ENCODE measurements at places on chromosomes 5 and 9. TPM values are rescaled to one million over a fixed set of nuclear protein-coding genes. Genes with fewer than 3 reads are reported as not detected.

C5orf58 gene
- polyA plus RNA-seq = not detected

DNA sequence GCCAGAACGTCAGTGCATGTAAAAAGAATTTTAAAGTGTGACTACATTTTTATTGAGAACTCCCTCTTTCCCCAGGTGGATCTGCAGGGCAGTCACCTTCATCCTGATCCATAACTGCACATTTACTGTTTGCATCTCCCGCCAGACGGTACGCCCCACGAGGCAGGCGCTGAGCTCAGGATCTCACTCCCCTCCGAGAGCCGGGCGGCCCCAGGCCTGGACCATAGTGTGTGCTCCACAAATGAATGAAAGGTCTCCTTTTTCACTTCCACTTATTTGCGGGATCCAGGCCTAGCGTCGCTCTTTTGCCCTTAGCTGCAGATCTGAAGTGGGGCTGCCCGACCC is 378 bp downstream of the DROSHA start:
- no peak for DNase-seq

DNA sequence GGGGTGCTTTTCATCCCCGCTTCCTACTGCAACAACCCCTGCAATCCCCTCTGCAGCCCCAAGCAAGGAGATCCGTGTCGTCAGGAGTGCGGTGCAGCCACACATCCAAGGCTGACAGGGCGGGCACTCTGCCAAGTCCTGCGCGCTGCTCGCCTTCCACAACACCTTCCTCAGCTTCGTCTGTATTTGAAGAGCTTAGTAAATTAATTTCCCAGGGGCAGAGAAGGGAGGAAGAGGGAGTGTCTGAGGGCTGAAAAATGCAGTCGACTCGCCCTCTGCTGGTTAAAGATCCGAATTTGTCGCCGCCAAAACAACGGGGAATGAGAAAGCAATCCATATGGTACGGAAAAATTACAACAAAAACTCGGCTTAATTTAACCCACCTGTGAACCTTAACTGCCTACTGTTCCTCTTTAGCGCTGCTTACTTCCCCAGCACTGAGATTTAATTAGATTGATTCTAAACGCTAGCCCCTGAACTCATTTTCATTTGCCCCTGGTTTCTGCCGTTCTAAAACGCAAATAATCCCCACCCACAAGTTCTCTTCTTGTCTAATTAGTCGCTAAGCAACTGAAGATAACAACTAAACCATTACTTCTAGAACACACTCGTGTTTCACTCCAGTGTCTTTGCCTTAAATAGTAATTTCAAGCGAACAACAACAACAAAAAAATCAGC is 10.9 kb upstream of the PCDHB1 start:
- no peak for DNase-seq

DNA sequence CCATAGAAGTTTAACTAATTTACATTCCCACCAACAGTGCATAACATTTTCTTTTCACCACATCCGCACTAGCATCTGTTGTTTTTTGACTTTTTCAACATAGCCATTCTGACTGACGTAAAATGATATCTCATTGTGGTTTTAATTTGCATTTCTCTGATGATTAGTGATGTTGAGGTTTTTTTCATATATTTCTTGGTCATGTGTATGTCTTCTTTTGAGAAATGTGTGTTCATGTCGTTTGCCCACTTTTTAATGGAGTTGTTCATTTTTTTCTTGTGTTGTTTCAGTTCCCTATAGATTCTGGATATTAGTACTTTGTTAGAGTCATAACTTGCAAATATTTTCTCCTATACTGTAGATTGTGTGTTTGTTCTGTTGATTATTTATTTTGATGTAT is 163.4 kb downstream of the FER start:
- DNase-seq = no peak

DNA sequence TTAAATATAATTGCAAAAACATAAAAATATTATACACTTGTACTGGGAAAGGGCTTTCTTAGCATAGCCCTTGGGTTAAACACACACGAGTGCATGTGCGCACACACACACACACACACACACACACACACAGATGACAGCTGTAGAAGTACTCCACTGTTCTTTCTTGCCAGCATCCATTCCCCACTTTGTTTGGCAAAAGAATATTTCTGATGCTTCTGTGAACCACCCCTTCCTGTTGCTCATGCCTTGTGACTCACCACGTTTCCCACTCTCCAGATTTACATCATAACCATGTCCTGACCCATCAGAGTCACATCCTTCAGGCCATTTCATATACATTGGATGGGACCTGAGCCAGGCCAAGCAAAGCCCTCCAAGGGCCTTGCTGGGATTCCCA is 280.1 kb downstream of the DNAH5 start:
- no peak for DNase-seq

- no peak for DNase-seq
Measured at GRCh38 chr5:91145333-91145620, 237.8 kb downstream of the ARRDC3 start.

DNA sequence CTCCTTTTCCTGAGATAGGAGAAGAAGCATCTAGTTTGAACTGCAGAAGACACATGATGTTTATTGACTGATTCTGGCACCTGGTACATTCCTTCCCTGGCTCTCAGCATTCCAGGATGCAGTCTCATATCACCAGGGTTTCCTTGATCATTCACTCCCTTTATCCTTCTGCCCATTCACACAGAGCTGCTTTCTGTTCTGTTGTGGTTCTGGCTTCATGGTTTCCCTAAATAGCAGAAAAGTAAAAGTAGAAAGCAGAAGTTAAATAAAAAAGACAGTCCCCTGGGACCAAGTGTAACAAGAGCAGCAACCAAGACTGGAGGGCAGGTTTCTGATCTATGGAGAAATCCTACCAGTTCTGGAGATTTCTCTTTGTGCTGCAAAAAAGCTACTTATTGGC is 3.2 kb downstream of the IFNA8 start:
- no peak for DNase-seq

DNA sequence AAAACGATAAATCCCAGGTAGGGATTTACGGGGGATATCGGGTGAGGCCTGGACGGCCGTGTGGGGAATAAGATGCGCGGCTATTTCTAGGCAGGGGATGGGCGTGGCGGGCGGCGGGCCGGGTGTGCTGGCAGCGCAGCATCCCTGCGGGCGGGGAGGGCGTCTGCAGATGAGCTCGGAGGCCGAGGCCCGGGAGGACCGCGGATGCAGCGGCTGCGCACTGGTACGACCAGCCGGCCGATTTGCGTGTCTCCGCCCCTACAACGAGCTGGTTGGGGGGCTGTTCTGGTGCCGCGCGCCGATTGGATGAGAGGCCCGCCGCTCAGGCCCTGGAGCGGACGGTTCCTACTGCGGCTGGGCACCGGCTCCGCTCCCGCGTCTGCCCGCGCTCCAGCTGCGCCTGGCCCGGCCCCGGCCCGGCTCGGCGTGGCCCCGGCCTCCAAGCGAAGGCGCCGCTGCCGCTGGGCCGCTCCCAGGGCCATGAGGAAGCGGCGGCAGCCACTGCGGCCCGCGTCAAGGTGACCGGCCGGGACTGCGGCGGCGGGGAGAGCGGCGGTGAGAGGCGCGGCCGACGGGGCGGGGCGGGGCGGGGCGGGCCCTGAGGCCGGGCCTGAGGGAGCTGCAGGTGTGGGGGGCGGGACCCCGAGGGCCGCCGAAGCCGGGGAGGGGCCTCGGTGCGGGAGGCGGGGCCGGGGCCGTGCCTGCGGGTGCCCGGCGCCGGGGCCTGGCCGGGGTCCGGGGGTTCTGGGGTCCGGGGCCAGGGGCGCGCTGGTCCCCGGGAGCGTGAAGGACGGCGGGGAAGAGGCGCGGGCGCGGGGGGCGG is at the start of gene RALGPS1:
Gene RALGPS1 (plus strand): TSS at position 325 of the 823 bp plus-strand sequence. CDS start 47,508 bp downstream, outside the sequence.
- DNase-seq = no peak

DNA sequence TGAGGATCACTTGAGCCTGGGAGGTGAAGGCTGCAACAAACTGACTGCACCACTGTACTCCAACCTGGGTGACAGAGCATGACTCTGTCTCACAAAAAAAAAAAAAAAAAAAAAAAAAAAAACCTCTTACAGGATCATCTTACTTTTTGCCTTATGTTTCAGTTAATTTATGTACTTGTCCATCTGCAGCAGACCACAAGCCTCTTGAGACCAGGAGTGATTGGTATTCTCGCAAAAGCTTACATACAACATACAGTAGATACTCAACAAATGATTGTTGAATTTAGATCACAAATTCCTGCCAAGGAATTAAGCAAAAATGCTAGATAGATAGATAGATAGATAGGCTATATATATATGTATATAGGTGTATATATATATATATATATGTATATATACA is 12.4 kb downstream of the CEMIP2 start:
- DNase-seq = no peak

RICTOR gene
- polyA plus RNA-seq = 20.4 TPM

FBXL7 gene
- 25.2 TPM for polyA plus RNA-seq

DNA sequence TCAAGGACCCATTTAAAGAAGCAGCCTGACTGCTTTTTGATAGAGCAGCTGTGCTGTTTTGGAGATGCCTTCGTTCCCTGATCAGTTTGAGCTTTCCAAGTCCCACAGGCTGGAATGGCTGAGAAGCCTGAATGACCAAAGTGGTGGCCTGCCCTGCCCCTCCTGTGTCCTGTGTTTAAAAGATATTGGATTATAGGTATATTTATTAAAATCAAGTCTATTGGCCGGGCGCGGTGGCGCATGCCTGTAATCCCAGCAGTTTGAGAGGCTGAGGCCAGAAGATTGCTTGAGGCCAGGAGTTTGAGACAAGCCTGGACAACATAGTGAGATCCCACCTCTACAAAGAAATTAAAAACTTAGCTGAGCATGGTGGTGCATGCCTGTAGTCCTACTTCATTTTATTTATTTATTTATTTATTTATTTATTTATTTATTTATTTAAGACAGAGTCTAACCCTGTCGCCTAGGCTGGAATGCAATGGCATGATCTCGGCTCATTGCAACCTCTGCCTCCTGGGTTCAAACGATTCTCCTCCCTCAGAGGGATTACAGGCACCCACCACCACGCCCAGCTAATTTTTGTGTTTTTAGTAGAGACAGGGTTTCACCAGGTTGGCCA is 87.7 kb downstream of the CACNA1B start:
- DNase-seq = no peak

DNA sequence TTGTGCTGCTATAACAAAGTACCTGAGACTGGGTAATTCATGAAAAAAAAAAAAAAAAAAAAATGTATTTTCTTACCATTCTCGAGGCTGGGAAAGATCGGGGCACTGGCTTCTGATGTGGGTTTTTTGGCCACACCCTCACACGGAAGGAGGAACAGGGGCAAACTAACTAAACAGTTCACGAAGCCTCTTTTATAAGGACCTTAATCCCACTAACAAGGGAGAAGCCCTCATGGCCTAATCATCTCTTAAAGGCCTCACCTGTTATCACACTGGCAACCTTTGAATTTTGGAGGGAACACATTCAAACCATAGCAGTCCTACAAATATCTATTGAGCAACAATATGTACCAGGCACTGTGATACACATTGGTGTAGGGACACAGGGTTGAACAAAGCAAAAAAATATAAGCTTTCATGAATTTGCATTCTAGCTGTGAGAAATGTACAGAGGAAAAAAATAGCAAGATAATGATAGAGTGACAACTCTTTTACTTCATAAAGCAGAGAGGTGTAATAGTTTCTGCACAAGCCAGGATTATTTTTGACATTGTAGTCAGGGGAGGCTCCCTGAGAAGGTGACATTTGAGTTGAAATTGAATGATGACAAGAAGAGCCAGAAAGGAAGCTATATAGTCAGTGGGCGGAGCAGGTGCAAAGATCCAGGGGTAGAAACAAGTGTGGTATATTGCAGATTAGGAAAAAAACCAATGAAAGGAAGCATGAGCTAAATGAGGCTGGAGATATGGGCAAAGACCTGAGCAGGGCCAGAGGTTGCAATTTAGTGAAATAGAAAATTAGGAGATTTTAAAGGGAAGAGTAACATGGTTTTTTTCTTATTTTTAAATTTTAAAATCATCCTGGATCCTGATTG is 68.1 kb upstream of the GRAMD2B start:
- DNase-seq = no peak

GRXCR2 gene
- polyA plus RNA-seq = not detected

DNA sequence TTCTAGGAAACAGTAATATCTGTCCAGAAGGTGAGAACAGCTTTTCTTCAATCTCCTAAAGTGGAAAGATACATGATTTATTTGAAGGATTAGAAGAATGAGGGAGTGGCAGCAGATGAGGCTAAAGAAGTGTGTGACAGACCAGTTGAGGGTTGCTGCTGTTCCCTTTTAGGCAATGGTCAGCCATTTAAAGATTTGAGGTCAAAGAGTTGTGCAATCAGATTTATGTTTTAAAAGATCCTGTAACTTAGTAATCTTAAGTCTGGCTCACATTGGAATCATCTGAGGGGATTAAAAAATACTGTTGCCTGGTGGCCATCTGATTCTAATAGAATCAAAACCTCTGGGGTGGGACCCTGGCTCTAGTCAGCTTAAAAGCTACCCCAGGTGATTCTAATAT is 4.3 kb upstream of the SGCD start:
- DNase-seq = no peak

- no peak for DNase-seq
Measured at GRCh38 chr9:32928145-32928763, 73.2 kb downstream of the APTX start.

DNA sequence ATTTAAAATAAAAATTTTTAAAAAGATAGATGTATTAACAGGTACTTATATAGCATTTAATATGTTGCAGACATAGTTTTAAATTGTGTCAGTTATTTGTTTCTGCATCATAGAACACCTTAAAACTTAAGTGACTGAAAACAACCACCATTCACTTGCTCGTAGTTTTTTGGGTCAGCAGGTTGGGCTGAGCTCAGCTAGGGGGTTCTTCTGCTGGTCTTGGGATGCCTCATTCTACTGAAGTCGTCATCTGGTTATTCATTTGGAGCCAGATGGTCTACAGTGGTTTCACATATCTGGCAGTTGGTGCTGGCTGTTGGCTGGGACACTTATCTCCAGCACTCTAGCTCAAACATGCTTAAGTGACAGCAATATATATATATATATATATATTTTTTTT is 29.6 kb downstream of the PSAT1 start:
- DNase-seq = no peak

GRCh38 chr5:149257889-149258705 is 13.6 kb upstream of the AFAP1L1 start:
- no peak for DNase-seq

ZNF474 gene
- 0.77 TPM for polyA plus RNA-seq

DNA sequence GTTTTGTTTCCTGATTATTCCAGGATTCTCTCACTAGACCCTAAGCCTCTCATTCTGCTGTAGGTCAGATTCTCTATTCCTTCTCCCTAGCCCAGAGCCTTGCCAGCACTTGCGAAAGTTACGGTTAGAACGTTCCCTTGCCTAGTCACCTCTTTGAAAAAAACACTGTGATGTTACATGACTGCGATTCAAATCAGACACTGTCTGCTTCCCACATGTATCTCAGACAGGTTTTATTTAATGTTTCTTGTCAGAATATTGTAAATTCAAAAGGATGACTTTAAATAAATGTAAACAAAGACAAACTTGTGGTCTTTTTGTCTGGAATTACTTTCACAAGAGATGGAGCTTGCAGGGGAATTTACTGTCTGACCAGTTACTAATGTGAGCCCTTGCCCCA is 116.5 kb upstream of the OTULINL start:
- no peak for DNase-seq

TSSK1B gene
- 0.10 TPM for polyA plus RNA-seq

PPP3R2 gene
- polyA plus RNA-seq = not detected

All from left renal cortex interstitium (tissue), 4 donors.